ENCODE measurements at places on chromosomes 5 and 9.

DNA sequence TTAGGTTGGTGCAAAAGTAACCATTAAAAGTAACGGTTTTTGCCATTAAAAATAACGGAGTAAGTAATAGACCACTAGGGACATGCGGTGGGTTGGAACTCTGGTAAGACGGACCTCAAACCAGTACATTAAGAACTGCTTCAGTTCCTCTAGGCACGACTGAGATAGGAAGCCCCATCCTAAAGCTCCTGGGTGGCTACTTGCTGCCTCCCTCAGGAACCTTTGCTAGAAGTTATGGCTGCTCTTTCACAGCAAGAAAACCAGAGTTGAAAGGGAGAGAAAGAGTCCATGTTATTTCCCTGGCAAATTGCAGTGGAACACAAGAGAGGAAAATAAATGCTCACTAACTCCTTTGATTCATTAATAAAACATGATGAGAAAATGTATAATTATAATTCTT, 47.6 kb downstream of the MCTP1 start:
- DNase-seq, result no peak

DNA sequence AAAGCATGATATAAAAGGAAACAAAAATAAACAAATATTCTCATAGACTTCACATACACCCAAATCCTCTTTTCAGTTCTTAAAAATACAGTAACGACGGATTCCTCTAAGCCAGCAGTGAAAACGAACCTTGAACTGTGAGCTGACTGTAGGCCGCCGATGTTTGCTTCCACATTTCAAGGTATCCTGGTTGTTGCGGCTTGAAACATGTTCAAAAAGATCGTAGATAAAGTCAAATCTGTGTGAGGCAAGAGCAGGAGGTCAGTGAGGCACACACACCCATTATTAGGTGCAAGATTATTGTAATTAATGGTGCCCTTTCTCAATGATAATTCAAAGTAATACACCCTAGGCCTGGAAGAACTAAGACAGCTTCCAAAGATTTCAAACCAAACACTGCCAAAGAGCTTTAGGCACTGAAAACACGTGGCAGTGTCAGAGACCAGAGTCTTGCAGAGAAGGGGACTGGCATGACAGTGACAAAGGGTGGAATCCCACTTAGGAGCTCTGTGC, 141.2 kb upstream of the RETREG1 start:
- no peak for DNase-seq

DNA sequence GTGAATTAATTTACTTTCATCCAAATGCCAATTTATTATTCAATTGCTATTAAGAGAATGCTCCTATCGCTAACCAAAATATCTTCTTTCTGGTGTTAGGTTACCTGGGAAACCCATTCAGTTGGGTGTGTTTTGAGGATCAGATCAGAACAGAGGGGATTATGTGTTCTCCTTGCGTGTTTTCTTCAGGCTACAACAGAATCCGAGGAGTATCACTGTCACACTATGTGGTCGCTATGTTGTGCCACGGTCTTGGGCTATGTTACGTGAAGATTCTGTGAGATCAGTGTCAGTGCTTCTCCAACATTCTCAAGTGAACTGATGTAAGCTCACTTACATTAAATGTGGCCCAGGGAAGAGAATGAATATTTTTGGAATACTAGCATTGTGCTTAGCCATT, 39.0 kb downstream of the ADCY2 start:
- no peak for DNase-seq

DNA sequence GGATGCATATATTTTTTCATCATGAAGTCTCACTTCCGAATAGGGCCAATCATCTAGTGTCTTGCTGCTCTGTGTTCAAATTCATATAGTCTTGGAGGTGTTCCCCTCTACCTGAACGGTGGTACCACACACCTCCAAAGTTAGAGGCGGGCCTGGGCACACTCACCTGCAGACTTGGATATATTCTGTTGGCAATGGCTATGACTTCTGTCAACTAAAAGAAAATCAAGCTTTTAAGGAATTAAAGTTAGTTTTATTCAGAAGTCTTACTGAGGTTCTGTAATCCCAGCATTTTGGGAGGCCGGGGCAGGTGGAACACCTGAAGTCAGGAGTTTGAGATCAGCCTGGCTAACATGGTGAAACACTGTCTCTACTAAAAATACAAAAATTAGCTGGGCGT, 2.6 kb upstream of the NIPAL4 start:
- no peak for DNase-seq

- DNase-seq, result no peak
These were observed 112.2 kb downstream of the PIP5K1B start for GRCh38 chr9:68817079-68817875.

GRCh38 chr9:89036383-89036782, 45.1 kb downstream of the S1PR3 start:
- DNase-seq, result no peak

DNA sequence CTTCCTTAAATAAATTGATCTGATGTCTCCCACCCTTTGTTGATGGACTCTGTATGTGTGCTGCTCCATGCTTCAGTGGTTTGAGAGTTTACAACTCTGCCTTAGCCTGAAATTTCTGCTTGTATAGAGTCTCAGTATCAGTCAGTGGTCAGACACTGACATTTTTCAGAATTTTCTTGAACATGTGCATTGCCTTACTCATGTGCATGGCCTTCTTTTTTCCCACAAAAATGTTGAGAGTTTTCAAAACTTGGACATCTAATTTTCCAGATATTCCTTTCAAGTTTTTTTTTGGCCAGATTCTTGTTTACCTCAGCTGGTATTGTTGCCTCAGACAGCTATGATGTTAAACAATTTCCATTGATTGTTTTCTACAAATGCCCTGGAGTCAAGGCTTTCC, 427.1 kb upstream of the CHD1 start:
- no peak for DNase-seq

- DNase-seq, result no peak
These were observed 135.8 kb upstream of the TMEM161B start for GRCh38 chr5:88404405-88404804.

- no peak for DNase-seq
These were observed 36.2 kb upstream of the OR2S2 start for GRCh38 chr9:35993976-35994720.

DNA sequence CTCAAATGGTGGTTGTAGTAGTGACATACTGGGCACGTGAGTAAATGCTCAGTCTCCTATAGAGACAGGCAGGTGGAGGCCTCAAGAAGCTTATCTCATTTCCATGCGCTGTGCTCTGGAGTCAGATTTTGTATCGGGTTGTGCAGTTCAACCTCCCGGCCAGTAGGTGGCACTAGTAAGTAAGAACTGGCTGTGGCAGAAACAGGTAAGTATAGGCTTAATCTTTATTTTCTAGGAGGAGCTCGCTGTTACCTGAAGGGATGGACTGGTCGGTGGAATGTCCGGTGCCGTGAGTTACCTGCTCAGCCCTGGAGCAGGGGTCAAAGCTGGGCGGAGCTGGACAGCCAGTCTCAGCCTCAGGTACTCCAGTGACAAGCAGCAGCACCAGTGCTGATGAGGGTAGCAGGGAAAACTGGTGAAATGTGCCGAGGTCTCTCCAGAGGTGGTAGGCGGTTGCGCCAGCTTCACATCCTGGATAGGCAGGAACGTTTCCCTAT, 880.1 kb upstream of the SEMA6A start:
- peak; percentile 4 for DNase-seq

DNA sequence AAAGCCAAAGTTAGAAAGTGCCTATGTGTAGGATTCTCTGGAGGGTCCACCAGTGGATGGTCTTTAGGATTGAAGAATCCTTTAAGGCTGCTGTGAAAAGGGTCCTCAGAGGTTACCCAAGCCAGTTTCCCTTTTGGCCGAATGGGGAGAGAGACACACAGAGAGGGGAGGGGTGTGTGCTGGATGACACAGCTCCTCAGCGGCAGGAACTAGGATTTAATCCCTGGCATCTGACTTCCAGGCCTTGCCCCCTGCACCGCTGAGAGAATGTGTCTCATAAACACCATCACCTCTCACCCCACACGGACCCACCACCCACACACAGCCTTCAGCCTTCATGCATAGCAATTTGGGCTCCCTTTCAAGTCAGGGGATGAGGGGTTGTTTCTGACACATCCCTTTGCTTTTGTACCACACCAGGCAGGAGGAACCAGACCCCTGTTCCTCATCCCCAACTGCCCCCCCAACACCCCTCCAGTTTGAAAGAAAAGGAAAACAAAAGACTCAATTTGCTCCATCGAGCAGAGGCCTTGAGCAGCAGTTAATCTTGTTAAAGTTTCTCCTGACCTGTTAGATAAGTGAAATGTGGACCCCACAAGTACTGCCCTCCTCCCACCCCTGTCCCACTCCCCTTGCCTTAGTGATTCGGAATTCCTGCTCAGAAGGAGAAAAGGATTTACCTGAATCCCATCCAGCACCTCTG, 4.0 kb downstream of the PAPPA start:
- no peak for DNase-seq

- no peak for DNase-seq
These were observed 20.6 kb upstream of the CMBL start for GRCh38 chr5:10328323-10328722.
